Activated CD4-positive, alpha-beta T cell treated with anti-CD3 and anti-CD28 coated beads, Interleukin-2, amount 50 U/mL, for 24 hours (primary cell): ENCODE measurements at places on chromosomes 16 and 17.

DNA sequence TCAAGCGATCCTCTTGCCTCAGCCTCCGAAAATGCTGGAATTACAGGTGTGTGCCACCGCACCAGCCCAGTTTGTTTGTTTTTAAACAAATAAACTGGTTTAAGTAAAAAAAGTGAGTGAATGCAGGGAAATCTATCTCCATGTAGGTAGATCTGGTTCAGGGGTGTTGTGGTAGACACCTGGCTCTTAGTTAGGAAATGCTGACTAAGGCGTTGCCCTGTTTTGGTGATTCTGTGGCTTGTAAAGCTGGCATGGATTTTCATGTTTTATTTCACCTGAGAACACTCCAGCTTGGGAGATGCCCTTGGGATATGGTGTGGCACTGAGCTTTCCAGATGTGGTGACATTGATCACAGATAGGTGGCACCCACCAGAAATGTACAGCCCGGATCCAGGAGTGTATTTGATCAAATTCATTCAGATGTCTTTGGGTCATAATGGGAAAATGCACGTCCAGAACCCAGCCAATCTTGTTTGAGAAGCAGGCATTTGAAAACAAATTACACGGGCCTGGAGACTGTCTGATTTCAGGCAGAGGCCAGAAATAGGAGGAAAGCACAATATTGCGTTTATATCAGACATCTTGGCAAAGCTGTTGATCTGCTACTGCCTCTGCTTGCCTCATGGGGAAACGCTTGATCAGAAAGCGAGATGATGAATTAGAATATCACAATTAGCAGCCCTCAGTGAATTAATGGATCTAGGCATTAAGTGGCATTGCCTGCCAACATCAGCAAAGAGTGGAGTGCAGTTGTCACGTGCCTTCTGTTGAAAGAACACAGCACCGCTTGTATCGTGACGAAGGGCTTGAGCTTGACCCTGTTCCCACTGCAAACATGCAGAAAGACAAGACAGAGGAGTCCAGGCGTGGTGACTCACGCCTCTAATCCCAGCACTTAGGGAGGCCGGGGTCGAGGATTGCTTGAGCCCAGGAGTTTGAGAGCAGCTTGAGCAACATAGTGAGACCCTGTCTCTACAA, 7.3 kb upstream of the IL34 start:
- DNase-seq = no peak

DNA sequence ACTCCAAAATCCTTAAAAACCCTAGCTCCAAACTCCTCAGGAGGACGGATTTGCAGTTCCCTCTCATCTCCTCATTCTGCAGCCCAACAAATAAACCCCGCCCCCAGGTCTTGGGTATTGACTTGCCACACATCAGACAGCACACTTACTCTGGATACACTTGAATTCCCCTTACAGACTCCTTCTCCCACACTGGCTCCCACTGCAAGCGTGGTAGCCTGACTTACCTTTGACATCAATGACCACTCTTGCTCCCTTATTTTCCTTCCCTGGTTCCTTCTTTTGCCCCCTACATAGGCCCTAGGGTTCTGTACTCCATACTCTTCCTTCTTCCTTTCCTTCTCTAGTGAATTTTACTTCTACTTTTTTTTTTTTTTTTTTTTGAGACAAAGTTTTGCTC, 7.5 kb downstream of the RFFL start:
- DNase-seq = no peak

- DNase-seq = peak; percentile 56
Measured at GRCh38 chr17:49880291-49881053, 32.6 kb upstream of the TAC4 start.

- no peak for DNase-seq
Measured at GRCh38 chr17:41199421-41200078, 9.9 kb downstream of the KRTAP9-1 start.

GRCh38 chr16:75296606-75297005, 45.2 kb upstream of the BCAR1 start:
- DNase-seq = no peak

DNA sequence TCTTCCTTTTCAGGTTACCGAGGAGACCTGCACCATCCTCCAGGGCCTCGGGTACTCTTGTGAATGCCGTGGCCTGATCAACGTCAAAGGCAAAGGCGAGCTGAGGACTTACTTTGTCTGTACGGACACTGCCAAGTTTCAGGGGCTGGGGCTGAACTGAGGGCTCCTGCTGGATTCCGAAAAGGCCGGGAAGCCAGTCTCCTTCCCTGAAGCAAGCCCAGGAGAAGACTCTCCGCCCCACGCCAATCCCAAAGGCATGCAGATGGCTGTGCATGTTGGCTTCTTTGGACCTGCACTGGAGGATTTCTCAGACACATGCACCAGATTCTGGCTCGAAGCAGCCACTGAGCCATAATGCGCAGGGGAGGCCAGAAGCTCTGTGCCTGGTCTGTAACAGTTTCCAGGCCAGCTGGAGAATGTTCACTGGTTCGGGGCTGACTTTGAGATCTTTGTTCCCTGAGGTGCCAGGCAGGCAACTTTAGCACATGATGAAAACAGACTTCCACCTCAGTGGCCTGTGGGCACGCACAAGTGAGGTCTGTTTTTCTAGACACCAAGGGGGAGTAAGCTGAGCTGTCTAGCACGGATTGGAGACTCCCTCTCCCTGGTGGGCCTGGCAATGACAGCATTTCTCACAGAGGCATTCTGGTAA, 49.1 kb downstream of the ADCY7 start:
- DNase-seq = no peak

- DNase-seq = no peak
Measured at GRCh38 chr17:46887717-46888116, 35.2 kb upstream of the GOSR2 start.

DNA sequence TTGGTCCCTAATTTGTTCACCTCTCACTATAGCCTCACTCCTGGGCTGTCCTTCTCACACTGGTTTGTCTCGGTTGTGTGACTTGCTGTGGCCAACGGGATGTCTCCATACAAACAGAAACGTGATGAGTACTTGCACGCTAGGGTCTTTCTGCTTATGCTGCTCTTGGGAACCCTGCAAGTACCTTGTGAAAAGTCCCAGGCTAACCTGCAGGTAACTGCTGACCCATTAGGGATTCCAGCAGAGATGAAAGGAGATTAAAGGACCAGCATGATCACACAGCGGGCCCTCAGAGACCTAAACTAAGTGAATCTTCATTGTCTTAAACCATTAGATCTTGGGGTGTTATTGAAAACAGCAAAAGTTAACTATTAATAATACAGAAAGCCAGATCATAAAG, 562.8 kb upstream of the GOT2 start:
- DNase-seq = no peak

DNA sequence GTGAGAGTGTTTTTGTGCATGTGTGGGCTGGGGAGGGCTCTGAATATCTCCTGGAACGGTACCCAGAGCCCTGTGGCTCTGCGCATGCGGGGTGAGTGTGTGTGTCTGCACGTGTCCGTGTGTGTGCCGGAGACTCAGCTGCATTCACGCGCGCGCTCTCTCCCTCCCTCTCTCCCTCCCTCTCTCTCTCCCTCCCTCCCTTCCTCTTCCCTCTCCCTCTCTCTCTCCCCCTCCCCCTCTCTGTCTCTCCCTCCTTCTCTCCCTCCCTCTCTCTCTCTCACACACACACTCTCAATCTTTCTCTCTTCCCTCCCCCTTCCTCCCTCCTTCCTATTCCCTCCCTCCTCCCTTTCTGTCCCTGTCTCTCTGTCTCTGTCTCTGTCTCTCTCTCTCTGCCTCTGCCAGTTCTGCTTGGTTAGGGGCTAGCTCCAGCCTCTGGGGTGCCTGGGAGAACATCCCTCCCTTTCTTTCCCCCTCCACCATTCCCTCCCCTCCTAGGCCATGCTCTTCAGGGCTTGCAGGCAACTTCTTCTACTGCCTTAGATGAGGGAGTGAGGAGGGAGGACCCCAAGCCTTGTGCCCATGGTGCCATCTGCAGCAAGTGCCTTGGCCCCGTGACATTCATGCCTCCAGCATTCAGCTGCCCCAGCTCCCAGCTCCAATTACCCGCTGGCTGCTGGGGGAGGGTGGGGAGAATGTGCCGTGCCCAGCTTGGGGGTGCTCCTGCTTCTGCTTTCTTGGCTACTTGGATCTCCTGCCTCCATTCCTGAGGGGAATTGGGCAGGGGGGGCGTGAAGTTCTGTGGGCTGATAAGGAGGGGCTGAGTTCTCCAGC, 6.4 kb downstream of the THRA start:
- peak; percentile 65 for DNase-seq

DNA sequence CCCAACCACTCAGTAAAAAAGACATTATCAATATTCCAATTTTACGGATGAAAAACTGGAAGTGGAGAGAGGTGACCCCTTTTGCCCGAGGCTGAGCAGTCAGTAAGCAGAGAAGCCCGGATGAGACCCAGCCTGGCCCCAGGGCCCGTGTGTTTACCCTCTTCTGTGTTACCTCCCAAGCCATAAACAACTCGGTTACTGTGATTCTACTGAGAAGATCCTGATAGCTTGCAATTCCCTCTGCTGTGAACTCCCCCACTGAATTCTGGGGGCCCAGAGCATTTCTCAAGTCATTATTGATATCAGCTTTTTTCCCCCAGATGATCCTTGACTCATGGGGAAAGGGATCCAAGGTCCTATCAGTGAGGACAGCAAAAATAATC, 482.6 kb upstream of the ERCC4 start:
- no peak for DNase-seq

GRCh38 chr17:21146362-21147015, 19.7 kb downstream of the DHRS7B start:
- DNase-seq = no peak

GRCh38 chr17:77145612-77146245, 5.0 kb downstream of the SEC14L1 start:
- no peak for DNase-seq

DNA sequence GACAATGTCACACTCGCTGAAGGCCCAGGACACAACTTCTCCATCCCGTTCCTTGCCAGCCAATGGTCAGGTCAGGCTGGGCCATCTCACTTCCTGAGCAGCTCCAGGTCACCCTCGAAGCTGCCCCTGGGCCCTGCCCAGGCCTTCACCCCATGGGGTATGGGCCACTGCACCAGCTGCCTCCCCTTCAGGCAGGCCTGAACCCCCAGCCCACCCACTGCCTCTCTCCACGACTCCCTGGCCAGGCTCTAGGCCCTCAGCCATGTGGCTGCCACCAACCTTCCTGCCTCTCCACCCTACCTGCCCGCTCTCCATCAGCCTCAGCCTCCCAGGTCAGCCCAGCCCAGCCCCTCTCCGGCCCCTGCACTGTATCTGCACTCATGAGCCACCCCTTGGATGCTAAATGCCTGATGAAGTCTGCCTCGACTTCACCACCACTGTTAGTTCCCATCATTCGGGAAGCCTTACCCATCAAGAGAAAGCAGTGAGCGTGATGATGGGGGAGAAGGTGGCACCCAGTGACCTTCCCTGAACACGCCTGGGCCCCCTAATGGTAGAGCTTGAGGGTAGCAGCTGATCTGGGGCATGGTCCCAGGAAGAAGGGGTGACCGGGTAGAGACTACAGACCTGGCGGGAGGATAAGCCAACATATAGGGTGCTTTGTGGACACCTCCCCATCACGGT, 30.9 kb upstream of the C16orf95 start:
- DNase-seq = no peak

DNA sequence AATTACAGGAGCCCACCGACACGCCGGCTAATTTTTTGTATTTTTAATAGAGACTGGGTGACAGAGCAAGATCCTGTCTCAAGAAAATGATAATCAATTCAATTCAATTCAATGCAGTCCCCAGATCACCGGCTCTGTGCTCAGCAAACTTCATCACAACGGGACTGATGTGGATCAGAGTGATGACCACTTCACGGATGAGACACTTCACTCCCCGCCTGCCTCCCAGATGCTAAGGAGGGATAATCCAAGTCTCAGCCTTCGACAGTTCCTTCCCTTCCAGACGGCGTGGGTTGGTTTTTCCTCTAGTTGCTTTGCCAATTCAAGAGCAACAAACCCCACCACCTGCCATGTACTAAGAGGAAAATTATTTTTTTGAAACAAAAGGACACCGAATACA, 93.8 kb downstream of the ZDHHC7 start:
- no peak for DNase-seq

DNA sequence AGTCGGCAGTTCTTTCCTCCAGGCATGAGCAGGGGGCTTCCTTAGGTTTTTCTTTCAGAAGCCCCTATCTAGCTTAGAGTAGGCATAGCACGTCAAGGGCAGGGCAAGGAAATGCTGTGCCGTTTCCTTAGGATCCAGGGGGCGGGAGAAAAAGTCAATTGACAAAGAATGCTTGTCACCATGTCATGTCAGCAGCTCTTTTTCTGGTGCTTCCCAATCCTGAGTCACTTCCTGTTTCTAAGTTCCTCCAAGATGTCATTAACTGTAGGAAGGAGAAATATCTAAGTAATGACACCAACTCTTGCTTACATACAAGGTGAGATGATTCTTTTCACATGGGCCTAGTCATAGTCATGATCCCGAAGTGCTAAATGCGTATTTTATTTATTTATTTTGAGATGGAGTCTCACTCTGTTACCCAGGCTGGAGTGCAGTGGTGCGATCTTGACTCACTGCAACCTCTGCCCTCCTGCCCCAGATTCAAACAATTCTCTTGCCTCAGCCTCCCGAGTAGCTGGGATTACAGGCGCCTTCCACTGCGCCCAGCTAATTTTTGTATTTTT, 35.2 kb downstream of the GJC1 start:
- DNase-seq = no peak

GRCh38 chr16:65268331-65268730, 146.5 kb upstream of the CDH11 start:
- DNase-seq = no peak

GRCh38 chr17:62723842-62724241, 84.3 kb downstream of the MARCHF10 start:
- DNase-seq = no peak

- DNase-seq = no peak
Measured at GRCh38 chr17:61076621-61077031, 323.0 kb upstream of the TBX2 start.

GRCh38 chr17:16434662-16435061, 19.3 kb downstream of the TRPV2 start:
- DNase-seq = no peak

GRCh38 chr16:73724503-73724902, 572.1 kb upstream of the PSMD7 start:
- DNase-seq = no peak

DNA sequence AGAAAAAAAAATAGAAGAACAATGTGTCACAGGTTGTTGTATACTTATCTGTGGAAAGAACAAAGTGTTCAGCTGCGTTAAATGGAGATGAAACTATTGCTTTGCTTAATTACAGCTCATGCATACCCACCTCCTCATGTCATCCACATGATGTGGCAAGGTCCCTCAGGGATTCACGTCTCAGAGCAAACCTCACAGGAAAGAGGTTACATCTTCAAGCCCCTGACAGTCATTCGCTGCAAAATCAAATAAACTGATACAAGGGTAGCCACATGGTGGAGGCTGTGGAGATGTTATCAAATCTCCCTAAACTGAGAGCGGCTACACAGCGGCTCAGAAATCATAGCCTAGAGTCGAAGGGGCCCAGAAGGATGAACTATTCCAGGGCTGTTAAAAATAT, 21.1 kb downstream of the GINS3 start:
- DNase-seq = no peak

- DNase-seq = no peak
Measured at GRCh38 chr17:68585643-68586042, 15.5 kb downstream of the FAM20A start.

DNA sequence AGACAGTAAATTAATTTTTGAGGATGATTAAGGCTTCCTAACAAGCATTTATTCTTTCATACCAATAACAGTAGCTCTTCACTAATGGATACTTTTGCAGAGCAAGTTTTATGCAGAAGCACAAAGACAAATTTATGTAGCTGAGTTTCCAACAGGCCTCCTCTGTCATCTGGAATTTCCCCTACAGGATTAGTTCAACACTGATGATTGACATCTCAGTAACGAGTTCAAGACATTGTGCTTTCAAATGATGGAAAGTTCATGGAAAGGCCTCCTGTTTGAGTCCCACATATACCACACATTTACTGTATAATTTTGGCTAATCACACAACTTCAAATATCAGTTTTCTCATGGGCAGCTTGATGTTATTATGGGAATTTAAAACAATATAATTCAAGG, 40.6 kb downstream of the ABCA10 start:
- no peak for DNase-seq
